Activated effector memory CD4-positive, alpha-beta T cell treated with Interleukin-2 at 50 U/mL for 16 hours (primary cell): ENCODE measurements at places on chromosomes 13 and 19.

DNA sequence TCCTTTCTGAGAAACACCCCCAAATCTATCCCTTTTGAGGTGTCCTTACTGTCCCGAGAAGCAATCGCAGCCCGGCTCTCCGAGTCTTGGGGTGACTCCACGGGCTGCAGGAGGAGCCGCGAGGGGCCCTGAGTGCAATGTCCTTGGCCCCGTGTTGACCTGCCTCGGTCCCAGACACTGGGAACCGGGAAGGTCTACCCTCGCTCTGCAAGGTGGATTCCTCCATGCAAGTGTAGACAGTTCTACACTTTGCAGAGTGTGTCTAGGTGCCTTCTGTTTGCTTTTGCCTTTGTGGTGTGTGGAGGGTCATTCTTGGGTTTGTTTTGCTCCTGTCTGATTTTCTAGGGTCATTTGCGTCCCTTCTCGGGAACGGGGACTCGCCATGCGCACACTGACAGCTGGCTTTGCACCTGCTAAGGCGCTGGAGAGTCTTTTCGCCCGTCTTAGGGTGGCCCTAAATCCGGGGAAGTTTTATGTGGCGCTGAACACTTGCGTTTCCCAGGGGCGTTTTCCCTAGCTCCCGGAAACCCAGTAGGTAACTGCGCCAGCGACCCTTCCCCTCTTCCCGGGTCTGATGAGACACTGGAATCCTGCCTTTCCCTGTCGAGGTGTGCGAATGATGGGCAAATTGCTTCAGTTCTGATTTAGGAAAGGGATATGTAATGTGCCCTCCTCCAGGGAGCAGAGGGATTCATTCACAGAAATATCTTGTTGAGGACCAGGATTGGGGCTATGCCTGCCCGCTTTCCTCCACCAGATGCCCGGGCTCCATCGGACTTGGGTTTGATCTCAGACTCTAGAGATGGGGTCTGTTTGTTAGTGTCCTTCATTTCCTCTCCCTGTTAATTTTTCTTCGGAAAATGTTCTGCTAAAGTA, 755 bp downstream of the SERTM1 start:
- no peak for DNase-seq

- DNase-seq: peak; percentile 48
Observed at GRCh38 chr19:7917267-7918061, 2.7 kb upstream of the SNAPC2 start.

GRCh38 chr13:113816946-113817859, 46.7 kb downstream of the GAS6 start:
- peak; percentile 75 for DNase-seq

DNA sequence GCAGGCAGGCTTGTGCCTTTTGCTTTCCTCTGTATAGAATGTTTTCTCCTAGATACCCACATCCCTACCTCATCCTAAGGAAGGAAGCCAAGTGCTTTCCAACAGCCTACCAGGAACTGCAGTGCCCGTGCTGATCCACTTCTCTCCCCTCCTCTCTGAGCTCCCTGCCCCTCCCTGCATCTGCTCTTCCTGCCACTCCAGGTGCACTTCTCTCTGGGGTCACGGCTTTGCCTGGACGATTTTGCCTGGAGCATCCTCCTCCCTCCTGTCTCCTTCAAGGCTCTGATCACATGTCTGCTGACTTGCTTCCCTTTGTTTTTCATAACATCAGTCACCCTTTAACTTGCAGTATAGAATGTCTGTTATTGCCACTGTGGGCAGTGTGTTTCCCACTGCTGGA, 34.7 kb upstream of the IRS2 start:
- DNase-seq: no peak

DNA sequence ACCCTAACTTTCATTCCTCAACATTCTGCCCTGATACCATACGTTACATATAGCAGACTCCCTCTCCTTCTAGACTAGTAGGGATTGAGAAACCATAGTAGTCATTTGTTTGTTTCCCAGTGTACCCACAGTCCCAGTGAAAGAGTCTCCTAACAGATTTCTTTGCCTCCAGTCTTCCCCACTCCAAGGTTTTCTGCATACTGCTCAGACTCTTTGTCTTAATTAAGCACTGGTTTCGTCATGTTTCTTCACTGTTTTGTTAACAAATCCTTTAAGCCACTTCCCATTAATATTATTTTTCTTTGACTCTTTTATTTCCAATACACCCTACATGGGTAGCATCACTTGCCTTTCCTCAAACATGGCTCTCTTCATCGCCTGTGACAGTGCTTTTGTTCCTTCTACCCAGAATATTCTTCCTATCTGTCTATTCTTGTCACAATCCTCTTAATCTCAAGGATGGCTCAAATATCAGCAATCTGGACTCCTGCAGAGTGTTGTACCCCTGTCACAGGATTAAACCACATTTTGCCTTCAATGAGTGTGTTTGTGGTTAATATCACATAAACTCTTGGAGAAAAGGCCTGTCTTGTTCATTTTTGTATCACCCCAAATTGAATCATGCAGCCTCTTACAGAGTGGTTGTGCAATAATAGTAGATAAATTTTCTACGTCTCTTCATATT, 92.7 kb upstream of the KLF12 start:
- no peak for DNase-seq

DNA sequence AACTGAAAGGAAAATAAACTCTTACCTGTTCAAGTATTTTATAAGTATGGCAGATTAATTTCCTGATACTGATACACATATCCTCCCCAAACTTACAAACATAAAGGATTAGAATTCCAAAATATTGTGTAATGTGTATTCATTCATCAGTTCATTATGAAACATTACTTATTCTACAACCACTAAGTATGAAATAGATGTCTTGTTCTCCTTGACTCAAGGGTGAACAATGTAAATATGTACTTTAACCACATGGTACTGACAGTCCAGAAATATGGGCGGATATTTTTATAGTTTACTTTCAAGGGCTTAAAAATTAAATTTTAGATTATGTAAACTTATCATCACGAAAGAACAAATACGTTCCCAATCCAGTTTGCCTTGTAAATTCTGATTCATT, 334.0 kb downstream of the LIG4 start:
- DNase-seq: no peak

GRCh38 chr13:44397766-44398223, 24.2 kb downstream of the SERP2 start:
- no peak for DNase-seq

- DNase-seq: peak; percentile 7
Observed at GRCh38 chr19:48445256-48445605, 552 bp upstream of the GRWD1 start.

DNA sequence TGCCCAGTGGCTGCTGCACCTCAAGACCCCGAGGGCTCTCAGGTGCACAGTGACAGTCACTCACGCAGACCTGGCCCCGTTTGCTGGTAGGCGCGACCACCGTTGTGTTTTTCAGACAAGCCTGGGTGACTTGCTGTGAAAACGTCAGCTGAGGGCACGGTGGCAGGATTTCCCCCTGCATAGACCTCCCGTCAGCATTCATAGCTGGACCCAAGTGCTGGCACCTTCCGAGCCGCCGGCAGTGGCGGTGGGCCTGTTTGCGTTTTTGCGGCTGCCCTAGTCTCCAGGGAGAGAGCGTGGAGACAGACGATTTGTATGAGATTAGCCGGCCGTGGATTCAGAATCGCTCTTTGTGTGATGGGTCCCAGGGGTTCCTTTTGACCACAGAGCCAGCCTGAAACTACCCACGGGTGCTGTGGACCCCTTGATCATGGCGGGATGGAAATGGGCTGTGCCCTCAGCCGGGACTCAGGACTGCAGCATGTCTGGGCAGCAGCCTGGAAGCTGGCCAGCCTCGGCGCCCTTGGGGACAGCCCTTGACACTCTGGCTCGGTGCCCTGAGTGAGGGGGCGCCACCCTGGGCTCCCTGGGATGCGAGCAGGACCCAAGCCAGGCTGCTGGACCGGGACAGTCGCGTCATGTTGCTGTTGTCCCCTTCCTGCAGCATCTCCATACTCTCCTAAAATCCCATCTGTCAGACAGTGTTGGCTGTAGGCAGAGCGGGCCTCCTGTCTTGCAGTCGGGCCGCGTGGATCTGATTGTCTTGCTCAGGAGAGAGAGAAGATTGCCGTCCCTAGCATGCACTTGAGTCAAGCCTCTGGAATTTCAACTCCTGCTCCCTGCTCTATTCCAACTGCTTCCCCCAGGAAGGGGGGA, 8.6 kb downstream of the KDM4B start:
- no peak for DNase-seq

DNA sequence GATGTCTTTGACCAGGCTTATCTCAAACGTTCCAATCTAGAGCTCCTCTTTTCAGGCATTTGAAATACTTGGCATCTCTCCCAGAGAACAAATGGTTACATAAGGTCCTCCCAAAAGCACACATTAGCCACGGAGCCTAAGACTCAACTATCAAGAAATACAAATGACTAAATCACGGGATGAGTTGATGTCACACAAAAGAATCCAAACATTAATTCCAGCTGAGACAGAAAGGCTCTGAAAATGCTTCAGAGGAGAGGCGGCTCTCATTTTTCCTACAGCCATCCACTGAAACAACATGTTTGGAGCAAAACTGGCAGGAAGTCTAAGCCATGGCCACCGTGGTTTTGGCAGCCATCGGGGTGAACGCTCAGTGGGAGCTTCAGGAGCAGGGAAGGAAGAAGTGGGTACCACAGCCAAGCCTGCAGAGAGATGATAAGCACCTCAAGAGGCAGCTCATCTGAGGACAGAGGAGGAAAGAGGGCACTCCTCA, 122.5 kb downstream of the STK24 start:
- DNase-seq: no peak

DNA sequence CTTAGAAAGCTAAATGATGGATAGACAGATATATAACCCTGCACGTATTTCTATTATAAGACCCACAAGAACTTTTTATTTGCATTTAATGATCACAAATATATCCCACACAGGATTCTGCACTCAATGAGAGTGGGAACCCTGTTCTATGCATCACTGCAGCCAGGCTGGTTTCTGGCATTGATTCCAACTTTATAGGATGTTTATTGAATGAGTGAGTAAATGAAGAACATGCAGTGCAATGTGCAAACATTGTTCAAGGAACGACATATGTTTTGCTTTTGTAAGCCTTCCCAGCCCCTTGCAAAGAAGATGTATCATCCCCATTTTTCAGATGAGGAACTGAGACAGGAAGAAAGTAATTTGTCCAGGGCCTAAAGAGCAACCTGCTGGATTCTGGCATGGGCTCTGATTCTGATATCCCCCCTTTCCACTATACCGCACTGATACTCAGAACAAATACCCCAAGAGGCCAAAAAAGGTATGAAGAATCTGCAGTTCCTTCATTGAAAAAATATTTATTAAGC, 246.3 kb downstream of the LACC1 start:
- DNase-seq: no peak

- no peak for DNase-seq
Observed at GRCh38 chr19:10290876-10291553, 1.3 kb downstream of the ICAM5 start.

DNA sequence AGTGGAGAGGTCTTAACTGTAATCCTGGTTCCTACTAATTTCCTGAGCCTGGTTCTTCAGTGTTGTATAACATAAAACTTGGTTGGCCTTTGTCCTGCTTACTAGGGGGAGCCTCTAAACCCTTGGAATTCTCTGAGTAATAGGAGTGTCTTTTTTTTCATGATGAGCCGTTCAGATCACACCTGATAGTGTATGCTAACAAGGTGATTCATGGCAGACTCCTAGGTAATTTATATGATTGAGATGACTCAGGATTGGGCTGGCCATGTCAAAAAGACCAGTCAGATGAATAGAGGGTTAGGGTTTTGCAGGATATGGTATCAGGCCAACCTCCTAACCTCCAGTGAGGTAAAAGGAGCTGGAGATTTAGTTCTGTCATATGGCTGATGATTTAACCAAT, 135.8 kb upstream of the KLF12 start:
- DNase-seq: no peak

DNA sequence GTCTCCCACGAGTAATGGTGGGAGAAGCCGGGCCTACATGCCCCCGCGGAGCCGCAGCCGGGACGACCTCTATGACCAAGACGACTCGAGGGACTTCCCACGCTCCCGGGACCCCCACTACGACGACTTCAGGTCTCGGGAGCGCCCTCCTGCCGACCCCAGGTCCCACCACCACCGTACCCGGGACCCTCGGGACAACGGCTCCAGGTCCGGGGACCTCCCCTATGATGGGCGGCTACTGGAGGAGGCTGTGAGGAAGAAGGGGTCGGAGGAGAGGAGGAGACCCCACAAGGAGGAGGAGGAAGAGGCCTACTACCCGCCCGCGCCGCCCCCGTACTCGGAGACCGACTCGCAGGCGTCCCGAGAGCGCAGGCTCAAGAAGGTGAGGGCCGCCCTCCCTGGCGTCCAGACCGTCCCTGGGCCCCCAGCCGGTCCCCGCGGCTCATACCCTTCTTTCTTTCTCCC, 1.4 kb upstream of the USF2 start:
- DNase-seq: no peak

GRCh38 chr19:36103040-36103626, 7.8 kb upstream of the OVOL3 start:
- DNase-seq: no peak

- no peak for DNase-seq
Observed at GRCh38 chr19:33634361-33635091, 12.8 kb downstream of the CHST8 start.
